ENCODE measurements at places on chromosomes 4 and X.

- DNase-seq, result no peak
Observed at GRCh38 chrX:1261285-1261684, 7.3 kb upstream of the CSF2RA start.

DNA sequence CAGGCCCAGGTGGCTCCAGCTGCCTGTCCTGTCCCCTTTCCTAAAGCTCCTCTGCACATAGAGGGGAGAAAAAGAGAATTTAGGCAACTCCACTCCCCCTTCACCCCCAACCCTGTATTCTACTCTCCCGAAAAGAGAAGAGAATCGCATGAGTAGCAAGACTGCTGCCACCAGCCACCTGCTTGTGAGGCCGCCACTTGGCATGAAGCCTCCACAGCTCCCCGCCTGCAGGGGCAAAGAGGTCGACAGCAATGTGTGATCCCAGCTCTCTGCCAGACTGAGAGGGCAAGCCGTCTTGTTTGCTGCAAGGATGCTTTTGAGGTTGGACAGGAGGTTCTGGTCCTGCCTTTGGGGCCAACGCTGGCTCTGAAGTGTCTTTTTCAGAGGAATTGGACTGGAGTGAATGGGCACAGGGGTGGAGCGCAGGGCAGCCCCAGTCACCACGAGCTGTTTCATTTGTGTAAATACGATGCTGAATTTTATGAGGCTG is 77.1 kb downstream of the STARD8 start:
- no peak for DNase-seq

- no peak for DNase-seq
Observed at GRCh38 chr4:7787067-7787466, 152.6 kb downstream of the AFAP1 start.

GRCh38 chrX:51894697-51895336 is 1.4 kb downstream of the MAGED1 start:
- DNase-seq, result peak; percentile 74

GRCh38 chrX:43083016-43083415 is 305.1 kb upstream of the PPP1R2C start:
- DNase-seq, result no peak

GRCh38 chr4:15809058-15809457 is 30.9 kb downstream of the CD38 start:
- DNase-seq, result peak; percentile 26

DNA sequence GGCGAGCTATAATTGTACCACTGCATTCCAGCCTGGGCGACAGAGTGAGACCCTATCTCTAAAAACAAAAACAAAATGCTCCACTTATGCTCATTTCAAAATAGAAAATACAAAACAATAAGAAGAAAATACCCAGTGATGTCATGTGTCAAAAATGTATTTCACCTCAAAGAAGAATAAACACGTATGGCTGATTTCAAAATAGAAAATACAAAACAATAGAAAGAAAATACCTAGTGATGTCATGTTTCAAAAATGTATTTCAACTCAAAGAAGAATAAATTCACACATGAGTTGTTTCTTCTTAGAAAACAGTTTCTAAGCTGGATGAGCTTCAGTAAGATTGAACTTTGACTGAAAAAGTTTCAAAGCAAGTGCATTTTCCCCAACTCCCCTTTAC is 20.3 kb upstream of the PDCL2 start:
- DNase-seq, result no peak

DNA sequence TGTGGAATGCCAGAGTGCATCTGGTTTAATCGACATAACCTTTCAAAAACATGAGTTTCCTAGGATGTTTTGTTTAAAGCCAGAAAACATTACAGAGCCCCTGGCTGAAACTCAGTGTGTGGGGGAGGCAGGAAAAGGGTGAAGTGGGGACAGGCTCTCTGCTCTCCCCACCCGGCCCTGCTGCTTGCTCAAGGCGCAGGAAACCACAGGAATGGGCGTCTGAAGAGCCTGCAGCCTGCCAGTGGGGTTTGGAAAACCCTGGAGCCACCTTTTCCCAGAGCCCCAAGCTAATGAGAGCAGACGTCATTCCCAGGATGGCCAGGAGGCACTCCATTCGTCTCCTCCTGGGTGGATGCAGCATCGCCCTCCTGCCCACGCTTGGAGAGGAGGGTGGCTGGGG is 240.6 kb downstream of the AFAP1 start:
- DNase-seq, result peak; percentile 93

DNA sequence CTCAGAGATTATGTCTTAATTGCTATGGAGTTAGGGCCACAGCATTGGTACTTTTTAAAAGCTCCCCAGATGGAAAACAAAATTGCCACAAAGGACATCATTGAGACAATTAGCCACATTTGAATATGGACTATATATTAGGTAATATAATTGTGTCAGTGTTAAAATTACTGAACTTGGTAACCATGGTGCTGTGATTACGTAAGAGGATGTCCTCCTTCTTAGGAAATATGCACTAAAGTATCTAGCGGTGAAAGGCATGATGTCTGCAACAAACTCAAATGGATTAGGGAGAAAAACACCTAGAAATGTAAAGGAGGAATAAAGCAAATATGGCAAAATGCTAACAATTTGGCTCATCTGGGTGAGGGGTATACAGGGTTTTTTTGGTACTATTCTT is 89.9 kb upstream of the PAK3 start:
- no peak for DNase-seq

DNA sequence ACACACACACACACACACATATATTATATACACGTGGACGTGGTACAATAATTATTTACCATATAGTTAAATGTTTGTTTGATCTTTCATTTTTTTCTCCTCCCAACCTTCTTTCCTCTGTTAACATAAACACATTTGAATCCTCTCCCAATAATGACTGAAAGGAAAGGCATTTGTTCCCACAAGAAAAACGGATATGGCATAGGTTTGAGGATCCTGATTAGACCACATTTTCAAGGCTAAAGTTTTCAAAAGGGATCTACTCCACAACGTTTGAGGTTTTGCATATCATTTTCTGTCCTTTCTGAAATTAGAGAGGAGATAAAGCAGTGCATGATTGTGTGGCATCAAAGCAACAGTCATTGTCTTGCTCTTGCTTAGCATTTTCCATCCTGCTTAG is 1883.4 kb downstream of the STIM2 start:
- DNase-seq, result no peak

DNA sequence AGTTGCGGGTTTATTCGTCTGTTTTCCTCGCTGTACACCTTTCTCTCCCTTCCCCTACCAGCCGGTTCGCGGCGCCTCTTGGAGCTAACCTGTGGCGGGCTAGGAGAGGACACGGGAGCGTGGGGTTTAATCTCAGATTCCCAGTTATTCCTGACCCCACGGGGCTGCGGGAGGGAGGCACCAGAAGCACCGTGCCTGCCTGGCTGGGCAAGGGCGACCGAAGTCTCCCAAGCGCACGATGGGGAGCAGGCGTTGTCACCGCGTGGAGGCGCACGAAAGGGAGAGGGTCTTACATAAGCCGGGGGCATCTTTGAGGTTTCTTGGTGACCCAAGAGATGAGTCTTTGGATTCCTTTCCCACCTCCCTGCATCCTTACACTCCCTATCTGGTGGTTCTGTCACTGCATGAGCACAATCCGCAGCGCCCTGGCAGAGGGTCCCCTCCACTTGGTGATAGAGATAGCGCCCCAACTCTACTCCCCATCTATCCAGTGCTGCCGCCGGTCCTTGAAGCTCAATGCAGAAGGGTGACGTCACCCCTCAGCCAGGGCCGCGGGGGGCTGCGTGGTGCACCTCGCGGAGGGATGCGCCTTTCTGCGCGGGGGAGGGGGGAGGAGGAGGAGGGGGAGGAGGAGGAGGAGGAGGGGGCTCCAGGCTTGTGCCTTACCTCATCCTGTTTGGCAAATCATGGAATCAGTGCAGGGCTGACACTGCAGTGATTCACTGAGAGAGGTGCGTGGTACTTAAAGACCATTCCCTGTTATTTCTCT is 793 bp downstream of the TSPAN7 start:
- DNase-seq, result peak; percentile 28

GRCh38 chr4:76703123-76703490 is 194.8 kb downstream of the SOWAHB start:
- DNase-seq, result no peak

DNA sequence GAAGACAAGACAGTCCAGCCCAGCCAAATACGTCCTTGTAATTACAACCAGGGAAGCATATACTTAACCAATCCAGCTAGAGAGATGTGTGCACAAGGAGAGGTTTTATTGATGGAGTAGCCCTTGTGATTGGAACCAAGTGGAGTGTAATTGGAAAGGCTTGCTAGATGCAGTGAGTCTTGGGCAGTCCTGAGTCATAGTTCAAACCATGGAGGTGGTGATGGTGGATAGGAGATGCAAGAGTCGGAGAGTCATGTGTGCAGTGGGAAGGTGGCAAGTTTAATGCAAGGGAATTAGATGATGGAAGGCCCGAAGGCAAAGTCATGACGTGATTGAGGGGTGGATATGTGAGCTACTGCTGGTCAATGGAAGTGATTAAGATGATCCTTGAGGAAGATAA is 63.7 kb downstream of the PHEX start:
- peak; percentile 59 for DNase-seq

- DNase-seq, result no peak
Observed at GRCh38 chr4:165383591-165384073, 4.8 kb downstream of the CPE start.

GRCh38 chrX:7389576-7389975 is 241.6 kb upstream of the PUDP start:
- no peak for DNase-seq

GRCh38 chr4:8050555-8051206 is 107.9 kb downstream of the ABLIM2 start:
- DNase-seq, result peak; percentile 88

GRCh38 chr4:106707776-106708463 is 328.2 kb downstream of the DKK2 start:
- peak; percentile 61 for DNase-seq

DNA sequence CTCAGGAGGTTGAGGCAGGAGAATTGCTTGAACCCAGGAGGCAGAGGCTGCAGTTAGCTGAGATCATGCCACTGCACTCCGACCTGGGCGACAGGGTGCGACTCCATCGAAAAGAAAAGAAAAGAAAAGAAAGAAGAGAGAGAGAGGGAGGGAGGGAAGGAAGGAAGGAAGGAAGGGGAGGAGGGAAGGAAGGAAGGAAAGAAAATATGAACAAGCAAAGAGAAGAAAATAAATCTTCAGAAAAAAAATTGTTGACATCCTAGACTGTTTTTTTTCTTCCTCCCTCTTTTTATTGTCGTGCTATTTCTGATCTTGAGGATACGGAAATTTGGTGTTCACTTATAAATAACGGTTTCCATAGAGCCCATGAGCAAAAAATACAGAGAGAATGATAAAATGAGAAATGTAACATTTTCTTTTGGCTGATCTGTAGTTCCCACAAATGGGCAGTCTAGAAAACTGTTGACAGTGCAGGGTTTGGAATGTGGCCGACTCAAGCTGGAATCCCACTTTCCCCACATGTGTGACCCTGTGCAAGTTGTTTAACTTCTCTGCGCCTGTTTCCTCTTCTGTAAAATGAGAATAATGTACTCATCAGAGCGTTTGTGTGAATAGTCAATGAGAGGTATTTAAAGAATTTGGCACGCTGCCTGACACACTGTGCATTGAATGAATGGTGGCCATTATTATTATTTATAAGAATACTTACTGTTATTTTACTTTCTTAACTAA is 19.4 kb downstream of the SORBS2 start:
- DNase-seq, result peak; percentile 75

GRCh38 chr4:77045490-77045889 is 30.3 kb downstream of the CCNI start:
- DNase-seq, result peak; percentile 54

DNA sequence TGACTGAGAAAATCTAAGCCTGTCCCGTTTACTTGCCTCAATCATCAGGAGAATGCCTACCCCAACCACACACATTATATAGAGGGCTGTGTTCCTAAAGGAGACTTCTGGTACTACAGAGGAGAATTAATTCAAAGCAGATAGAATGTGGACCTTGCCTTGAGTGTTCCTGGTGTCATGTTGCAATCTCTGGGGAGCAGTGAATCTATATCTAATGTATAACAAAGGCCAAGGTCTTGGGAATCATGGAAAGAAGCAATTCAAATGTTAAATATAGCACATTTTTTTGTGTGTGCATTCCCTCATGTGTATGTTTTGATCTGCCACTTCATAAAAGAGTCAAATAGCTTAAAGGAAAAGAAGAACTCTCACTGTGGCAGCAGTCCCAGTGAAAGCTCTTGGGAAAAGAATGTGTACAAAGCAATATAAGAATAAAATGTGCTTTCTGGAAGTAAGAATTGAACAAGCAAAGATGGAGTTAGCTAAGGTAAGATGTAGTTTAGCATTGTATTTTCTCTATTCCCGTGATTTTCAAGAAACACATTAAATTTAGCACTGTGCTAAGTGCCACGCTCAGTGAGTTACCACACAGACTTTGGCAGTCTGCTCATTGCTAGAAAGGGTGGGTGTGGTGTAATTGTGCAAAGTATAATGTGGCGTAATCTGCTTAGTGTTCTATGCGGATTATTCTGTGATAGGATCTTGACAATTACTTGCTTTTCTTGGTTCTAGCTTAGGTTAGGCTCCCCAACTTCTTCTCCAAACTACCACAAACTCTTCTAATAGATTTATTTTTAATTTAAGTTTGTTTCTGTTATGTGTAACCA is 13.7 kb downstream of the ADH6 start:
- peak; percentile 97 for DNase-seq

GRCh38 chr4:52990706-52991105 is 128.6 kb downstream of the RASL11B start:
- no peak for DNase-seq

GRCh38 chr4:14816623-14817261 is 185.5 kb upstream of the CPEB2 start:
- no peak for DNase-seq

DNA sequence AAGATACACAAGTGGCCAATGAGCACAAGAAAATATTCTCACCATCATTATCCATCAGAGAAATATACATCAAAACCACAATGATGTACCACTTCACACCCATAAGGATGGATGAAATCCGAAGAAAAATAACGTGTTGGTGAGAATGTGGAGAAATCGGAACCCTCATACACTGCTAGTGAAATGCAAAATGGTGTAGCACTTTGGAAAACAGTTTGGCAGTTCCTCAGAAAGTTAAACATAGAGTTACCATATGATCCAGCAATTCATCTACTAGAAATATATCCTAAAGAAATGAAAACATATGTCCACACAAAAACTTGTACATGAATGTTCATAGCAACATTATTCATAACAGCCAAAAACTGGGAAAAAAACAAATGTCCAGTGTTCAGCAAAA is 18.5 kb upstream of the APBB2 start:
- no peak for DNase-seq

DNA sequence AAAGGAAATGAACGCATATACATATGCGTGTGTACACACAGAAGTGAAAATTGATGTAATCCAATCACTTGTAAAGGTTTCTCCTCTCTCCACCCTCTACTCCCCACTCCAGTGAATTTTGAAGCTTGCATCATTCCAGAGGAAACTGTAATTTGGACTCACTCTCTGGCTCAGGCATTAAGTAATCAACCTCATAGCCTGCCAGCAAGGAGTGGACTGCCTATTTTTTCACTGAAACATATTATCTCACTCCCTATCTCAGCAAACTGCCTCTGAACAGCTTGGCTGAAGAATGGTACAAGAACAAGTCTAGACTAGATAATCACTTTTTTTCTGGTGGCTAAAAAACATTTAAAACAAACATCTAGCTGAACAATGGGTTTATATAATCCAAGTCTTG is 124.2 kb downstream of the C4orf51 start:
- DNase-seq, result peak; percentile 94

Data from muscle of leg (tissue), 16 donors.